ENCODE measurements at places on chromosomes 12 and 14.

- no peak for DNase-seq
These were observed 11.7 kb upstream of the OASL start for GRCh38 chr12:121050725-121051124.

DNA sequence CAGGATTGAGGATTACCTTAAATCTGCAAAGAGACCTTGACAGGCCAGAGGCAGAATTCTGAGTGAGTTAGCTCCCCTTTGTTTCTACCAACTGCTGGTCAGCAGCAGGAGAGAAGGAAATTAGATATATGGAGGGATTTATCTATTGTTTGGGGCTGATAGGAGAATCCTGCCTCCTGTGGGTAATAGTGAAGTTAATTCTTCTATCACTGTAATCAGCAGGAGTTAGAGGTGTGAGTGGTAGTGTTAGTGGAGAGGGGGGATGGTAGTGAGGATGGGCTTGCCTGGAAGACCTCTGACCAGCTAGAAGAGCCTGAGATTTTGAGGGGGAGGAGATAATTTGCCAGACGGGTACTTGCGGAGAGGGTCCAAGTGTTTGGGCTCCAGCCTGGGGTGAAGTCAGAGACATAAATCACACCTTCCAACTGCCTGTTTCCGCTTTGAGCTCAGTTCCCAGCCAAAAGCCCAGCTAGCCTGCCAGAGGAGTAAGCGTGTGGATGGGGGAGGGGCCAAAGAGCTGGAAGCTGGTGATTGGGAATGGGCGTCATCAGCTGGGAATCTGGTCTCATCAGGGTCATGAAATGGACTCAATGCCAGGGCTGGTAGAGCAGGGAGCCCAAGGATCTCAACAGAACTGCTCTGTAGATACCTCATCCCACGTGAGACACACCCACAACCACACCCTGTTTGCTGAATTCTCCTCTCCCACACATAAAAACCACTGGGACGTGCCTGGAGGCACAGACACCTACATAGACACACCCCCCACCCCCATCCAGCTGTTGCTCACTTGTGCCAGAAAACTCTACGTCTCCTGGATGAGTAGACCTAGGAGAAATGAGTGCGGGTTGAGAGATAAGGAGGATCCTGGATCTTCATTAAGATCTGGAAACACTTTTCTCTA, 13.1 kb upstream of the ITGA5 start:
- no peak for DNase-seq

GRCh38 chr12:90086281-90086680, 377.6 kb upstream of the ATP2B1 start:
- no peak for DNase-seq

DNA sequence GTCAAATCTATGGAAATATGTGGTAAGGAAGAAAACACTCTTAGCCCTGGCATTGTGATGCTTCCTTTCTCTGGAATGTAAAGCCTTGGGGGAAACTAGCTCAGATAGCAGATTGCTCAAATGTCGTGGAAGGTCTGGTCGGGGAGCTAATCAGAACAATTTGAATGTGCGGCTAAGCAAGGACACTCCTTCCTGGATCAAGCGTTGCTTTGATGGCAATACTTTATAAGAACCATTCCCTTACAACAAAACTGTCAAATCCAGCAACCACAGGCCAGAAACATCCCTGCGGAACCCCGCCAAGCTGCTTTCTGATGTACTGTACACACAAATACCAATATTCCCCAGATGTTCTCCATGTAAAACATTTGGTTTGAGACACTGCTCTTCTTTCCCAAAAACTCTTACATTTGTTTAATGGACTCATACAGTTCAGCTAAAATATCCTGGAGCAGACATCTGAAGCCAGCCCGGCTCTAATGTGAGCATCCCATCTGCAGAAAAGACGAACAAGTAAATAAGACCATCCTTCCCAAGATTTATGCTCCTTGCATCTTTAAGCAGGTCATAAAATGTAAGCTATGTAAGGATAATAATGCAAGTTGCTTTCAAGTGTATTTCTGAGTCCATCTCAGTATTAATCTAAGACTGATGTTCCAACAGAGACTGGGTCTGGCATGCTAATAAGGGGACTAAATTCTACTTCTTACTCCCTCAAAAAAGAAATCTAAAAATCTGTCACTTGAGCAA, 20.2 kb downstream of the NUAK1 start:
- no peak for DNase-seq

DNA sequence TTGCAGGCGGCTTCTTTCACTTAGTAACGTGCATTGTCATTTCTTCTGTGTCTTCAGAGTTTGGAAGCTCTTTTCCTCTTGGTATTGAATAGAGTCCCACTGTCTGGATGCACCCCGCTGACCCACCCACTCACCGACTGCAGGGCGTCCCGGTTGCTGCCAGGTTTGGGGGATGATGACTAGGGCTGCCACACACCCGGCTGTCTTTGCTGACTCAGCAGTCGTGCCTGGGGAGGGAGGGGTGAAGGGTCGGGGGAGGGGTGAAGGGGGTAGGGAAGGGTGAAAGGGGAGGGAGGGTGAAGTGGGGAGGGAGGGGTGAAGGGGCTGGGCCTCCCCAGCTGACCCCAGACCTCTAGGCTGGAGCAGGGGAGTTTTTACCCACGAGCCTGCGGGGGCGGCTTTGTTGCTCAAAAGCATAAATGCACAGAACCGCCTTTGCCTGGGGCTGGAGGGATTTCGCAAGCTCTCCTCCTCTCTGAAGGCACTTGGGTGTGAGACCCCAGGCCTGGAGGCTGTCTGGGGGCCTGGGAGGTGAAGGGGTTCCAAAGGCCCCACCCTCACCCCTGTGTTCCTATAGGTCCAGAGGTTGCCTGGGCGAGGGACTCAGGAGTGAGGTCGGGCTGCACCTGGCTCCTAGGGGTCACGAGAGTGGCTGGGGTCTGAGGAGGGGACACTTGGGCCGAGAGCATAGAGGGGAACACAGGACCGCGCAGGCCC, 31.3 kb upstream of the ULK1 start:
- no peak for DNase-seq

DNA sequence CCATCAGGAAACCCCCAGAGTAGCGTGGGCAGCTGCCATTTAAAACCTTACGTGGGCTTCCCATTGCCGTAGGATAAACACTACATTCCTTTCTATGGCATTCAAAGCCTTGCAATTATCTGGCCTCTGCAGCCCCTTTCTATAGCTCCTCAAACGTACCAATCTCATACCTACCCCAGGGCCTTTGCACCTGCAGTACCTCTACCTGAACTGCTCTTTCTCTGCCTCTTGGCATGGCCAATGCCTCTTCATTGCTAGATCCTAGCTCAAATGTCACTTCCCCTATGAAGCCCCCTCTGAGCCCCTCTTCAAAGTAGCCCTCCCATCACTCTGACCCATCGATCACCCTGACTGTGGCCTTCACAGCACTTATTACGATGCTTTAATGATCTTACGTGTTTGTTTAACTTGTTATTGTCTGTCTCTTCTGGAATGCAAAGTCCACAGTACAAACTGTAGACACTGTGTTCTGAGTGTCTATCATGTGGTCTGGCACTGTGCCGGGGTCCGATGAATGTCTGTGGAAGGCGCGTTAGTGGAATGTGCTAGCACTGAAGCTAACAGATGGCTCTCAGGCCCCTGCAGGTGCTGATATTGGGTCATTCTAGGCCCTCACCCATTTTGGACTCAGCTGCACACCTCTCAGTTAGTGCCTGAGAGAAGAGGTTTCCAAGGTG, 157.3 kb upstream of the NOS1 start:
- DNase-seq = no peak

DNA sequence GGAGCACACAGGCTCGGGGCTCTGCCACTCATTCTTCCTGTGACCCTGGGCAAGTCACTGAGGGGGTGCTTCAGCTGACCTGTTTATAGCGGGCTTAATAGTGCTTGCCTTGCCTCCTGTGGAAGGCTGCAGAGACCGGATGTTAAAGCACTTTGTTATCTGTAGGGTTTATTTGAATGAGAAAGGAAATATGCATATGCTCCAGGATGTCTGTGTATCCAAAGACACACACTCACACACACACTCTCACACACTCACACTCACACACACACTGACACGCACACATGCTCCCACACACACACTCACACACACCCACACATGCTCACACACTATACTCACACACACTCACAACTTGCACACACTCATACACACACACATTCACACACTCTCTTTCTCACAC, 56.1 kb upstream of the DDX11 start:
- DNase-seq = no peak

DNA sequence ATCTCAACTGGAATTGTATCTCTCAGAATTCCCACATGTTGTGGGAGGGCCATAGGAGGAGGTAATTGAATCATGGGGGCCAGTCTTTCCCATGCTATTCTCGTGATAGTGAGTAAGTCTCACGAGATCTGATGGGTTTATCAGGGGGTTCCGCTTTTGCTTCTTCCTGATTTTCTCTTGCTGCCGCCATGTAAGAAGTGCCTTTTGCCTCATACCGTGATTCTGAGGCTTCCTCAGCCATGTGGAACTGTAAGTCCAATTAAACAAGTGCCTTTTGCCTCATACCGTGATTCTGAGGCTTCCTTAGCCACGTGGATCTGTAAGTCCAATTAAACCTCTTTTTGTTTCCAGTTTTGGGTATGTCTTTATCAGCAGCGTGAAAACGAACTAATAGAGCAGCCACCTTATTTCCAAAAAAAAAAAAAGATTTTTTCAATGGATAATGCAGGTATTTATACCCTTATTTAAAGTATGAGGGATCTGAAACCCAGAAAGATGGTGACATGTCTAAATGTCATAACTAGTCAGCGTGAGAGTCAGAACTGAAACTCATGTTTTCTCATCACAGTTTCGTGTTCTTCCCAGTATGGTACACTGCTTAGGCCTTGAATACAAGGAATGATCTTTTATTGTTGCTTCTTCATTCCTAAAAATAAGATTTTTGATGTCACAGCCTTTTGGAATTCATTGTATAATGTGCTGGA, 89.6 kb downstream of the ERC1 start:
- no peak for DNase-seq

- no peak for DNase-seq
These were observed 242.7 kb downstream of the ATXN7L3B start for GRCh38 chr12:74780182-74780849.

DNA sequence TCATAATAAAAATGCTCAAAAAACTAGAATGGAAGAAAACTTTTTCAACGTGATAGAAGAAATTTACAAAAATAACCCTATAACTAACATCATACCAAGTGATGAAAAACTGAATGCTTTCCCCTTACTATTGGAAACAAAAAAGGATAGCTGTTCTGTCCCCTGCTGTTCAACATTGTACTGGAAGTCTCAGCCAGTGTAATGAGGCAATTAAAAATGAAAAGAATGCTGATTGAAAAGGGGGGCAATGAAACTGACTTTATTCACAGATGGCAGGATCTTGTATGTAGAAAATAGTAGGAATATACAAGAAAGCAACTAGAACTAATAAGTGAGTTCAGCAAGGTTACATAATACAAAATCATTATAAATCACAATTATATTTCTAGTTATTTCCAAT, 337.9 kb upstream of the KITLG start:
- no peak for DNase-seq

- DNase-seq = no peak
These were observed 305.1 kb downstream of the TTC6 start for GRCh38 chr14:37900561-37900960.

- peak; percentile 2 for DNase-seq
These were observed 39.1 kb downstream of the DIO3 start for GRCh38 chr14:101600336-101600890.

DNA sequence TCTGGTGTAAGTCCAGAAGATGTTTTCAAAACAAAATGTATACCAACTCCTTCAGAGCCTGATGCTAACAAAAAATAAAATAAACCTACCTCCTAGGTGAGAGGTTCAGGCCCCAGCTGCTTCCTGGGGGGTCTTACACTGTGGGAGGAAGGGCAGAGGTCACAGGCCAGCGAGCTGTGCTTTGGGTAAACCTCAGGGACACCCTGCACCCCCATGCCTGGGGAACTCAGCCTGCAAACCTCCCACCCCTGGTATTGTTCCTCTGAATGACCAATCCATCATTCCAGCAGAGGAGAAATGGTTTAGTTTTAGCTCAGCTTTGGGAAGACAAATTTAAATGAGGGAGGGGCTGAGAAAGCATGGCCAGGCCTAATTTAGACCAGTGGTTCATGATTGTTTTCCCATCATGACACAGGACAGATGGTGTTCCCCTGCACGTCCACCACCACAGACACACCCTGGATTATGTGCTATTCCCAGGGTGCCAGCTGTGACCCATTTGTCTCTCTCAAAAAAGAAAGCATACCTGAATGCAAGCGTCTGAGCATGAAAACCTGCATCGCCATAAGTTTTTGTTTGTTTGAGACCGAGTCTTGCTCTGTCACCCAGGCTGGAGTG, 14.5 kb upstream of the TFCP2 start:
- DNase-seq = no peak

DNA sequence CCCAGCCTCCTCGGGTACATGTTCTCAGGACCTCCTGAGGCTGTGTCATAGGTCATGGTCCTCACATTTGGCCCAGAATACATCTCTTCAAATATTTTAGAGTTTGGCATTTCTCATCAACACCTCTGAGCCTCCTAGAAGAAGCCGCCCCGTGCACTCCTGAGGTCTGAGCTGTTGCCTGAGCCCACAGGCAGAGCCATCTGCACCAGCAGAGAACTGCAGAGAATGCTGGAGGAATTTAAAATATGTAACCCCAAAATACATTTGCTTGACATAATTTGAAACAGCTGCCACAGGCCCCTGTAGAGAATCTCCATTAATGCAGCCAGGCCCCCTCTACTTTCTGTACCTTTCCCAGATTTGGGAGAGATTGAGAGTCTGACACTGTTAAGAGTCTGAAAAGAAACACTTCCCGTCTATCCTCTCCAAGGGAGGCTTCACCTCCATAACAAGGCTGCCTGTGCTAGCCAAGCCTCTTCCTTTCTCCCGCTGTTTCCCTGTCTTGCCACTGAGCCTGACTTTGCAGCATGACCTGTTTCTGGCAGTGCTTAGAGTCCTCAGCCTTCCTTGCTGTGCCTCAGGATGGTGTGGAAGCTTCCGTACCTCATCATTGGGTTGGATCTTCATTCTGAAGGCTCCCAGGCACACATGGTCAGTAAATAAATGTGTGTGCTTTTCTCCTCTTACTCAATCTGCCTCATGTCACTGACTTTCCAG, 95.4 kb upstream of the SFSWAP start:
- DNase-seq = no peak

GRCh38 chr12:68809190-68810026, 1.4 kb downstream of the MDM2 start:
- no peak for DNase-seq

DNA sequence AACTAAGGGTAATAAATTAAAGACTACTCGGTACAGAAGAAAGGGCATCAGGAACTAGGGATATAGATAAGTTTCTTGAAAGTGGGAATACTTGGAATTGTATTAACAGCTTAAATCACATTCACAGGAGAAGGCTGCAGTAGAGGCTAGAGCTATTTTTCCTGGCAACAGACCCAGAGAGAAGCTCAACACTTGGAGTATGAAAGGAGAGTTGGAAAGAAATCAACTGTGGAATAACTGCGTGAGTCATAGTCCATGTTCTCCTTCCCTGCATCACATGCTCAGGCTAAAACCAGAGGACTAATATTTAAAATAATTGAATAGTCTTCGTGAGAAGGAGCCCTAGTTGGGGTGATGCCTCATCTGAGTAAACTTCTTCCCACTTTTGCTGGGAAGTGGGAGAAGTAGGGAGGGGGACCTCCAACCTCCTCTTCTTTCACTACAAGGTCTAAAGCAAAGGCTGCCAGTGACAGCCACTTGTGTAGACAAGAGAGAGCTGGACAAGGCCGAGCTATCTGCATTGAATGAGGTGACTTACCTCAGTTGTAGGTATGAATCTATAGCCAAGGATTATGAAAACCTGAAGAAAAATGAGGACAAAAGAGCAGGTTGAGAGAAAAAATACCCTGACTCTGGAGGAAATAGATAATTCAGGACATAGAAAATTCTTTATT, 32.7 kb downstream of the DYRK2 start:
- no peak for DNase-seq

- DNase-seq = no peak
These were observed 25.5 kb downstream of the GXYLT1 start for GRCh38 chr12:42119085-42119633.
